ENCODE measurements at places on chromosomes 7 and 10.

GRCh38 chr10:48555310-48556042 is 49.4 kb downstream of the ARHGAP22 start:
- no peak for DNase-seq
- no peak overlapping the region for H3K27ac ChIP-seq
- no peaks in the 10 kb centered on the region for H3K36me3 ChIP-seq
- peaks cover 2% of the 10 kb centered on the region for H3K27me3 ChIP-seq
- H3K4me1 ChIP-seq: peaks cover 12% of the 10 kb centered on the region
- H3K4me3 ChIP-seq: no peak overlapping the region

DNA sequence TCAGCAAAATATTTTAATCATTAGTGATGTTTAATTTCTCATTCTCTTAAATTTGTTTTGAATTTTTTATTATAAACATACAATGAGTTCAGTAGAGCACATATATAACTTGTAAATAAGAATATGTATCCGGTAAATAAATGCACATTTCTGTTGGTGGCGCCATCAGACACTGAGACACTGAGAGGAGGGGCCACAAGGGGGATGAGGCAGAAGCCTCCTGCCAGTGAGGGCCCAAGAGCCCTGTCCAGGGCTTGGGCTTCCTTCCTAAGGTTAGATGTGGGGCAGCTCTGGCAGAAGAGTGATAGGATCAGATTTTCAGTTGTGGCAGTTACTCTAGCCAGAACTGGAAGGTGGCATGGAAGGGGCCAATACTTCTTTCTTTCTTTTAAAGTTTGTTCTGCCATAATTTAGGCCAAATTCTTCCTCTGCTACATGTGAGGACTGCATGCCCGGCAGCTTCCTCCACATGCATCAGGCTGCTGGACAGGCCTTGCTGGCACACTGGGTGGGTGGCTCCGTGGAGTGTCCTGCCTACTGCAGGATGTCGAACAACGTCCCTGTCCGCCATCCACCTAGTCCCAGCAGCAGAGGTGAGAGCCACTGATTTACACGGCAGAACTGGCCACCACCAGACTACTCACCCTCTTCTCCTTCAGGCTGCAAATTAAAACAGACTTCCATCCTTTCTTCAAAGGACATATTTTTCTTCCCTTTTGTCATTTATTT is 13.2 kb downstream of the PTPRN2 start:
- no peak for DNase-seq
- peaks cover 18% of the 10 kb centered on the region for H3K27me3 ChIP-seq
- H3K27ac ChIP-seq: no peak overlapping the region
- no peak overlapping the region for H3K4me3 ChIP-seq
- no peaks in the 10 kb centered on the region for H3K4me1 ChIP-seq

DNA sequence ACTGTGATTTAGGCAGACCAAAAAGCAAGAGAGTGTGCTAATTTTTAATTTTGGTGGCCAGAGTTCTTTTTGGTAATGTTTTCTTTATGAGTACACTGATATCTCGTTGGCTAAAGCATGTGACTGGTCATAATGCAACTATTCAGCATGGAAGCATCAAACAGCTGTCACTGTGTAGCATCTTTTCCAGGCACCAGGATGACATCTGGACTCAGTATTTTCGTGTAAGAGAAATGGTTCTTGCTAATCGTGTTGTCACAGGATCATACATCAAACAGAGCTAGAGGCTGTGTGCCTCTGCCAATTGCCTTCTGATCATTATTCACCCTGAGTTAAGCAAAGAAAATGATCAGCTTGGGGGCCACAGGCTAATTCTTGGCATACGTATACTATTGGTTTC is 118.9 kb downstream of the SND1 start:
- no peak overlapping the region for H3K4me3 ChIP-seq
- no peaks in the 10 kb centered on the region for H3K27me3 ChIP-seq
- peak; percentile 11 for DNase-seq
- H3K4me1 ChIP-seq: no peaks in the 10 kb centered on the region
- no peak overlapping the region for H3K27ac ChIP-seq
- H3K36me3 ChIP-seq: no peaks in the 10 kb centered on the region

DNA sequence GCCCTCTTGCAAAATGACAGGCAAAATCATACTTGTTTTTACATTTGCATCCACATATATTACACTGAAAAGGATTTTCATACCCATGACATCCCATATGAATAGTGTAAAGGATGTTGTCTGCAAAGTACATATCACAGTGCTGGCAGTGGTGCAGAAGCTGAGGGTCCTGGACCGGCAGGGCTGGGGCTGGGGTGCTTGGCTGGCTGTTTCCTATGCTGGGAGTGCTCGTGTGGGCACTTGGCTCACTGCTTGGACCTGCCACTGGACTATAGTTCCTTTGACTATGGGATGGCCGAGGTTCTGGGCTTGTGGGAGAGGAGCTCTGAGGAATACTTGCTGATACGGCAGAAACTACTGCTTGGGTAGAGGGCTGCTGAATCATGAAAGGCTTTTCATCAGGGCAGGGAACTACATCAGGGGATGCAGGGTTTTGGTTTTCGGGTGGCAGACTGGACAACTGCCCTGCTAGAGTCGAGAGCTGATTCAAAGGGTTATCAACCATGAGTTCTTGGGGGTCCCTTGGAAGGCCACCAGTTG is 13.7 kb downstream of the PSTK start:
- H3K4me1 ChIP-seq: no peaks in the 10 kb centered on the region
- peaks cover 30% of the 10 kb centered on the region for H3K36me3 ChIP-seq
- H3K4me3 ChIP-seq: no peak overlapping the region
- DNase-seq: no peak
- no peaks in the 10 kb centered on the region for H3K27me3 ChIP-seq

GRCh38 chr7:102845346-102845745 is 67.5 kb upstream of the LRRC17 start:
- no peak overlapping the region for H3K27ac ChIP-seq
- H3K4me3 ChIP-seq: no peak overlapping the region
- H3K4me1 ChIP-seq: peaks cover 3% of the 10 kb centered on the region
- no peak for DNase-seq

DNA sequence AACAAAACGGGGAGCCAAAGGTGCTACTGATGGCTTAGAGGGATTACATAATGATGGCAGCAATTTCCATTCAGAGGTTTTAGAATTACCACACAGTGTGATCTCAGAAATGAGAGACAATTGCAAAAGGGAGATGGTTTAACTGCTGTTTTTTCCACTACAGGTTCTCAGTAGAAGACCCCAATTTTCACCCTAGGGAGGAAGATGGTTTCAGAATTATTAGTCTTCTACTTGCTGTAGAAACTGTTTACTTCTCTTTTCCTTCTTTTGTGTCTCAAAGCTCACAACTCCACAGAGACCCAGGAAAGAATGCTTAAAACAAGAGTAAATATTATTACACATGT is 226.5 kb downstream of the INHBA start:
- no peaks in the 10 kb centered on the region for H3K27me3 ChIP-seq
- H3K36me3 ChIP-seq: no peaks in the 10 kb centered on the region
- no peak for DNase-seq
- H3K4me1 ChIP-seq: no peaks in the 10 kb centered on the region

DNA sequence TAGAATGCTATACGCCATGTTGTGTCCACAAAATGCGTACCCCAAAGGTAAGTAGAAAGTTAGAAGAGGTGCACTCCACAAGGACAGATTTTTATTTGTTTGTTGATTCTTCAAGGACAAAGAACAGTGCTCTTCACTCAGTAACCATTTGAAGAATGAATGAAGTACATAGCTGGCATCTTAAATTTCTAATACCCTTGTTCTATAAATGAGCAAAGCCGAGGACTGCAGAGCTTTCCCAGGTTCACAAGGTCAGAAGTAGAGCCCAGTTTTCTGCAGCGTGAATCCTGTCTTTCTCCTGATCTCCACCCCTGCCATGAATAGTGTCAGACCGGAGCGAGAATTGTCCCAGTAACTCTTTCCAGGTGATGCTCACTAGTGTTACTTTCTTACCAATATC is 9.5 kb downstream of the HECW1 start:
- no peak overlapping the region for H3K4me3 ChIP-seq
- H3K27me3 ChIP-seq: peaks cover 31% of the 10 kb centered on the region
- no peak overlapping the region for H3K27ac ChIP-seq
- no peak for DNase-seq
- H3K36me3 ChIP-seq: no peaks in the 10 kb centered on the region

GRCh38 chr7:2926896-2927405 is 82.8 kb upstream of the GNA12 start:
- H3K27ac ChIP-seq: no peak overlapping the region
- H3K36me3 ChIP-seq: no peaks in the 10 kb centered on the region
- peaks cover 63% of the 10 kb centered on the region for H3K27me3 ChIP-seq

GRCh38 chr7:6448943-6449543 is 1.3 kb upstream of the DAGLB start:
- H3K27ac ChIP-seq: no peak overlapping the region
- H3K4me3 ChIP-seq: no peak overlapping the region
- H3K27me3 ChIP-seq: no peaks in the 10 kb centered on the region
- peaks cover 14% of the 10 kb centered on the region for H3K36me3 ChIP-seq
- H3K4me1 ChIP-seq: peaks cover 11% of the 10 kb centered on the region

- H3K4me1 ChIP-seq: peaks cover 10% of the 10 kb centered on the region
- H3K27ac ChIP-seq: peak overlapping the region; percentile 79
- no peaks in the 10 kb centered on the region for H3K36me3 ChIP-seq
- H3K4me3 ChIP-seq: no peak overlapping the region
- DNase-seq: peak; percentile 91
- no peaks in the 10 kb centered on the region for H3K27me3 ChIP-seq
Measured at GRCh38 chr10:34058845-34059614, 724.6 kb upstream of the NRP1 start.

- H3K27ac ChIP-seq: peak overlapping the region; percentile 98
- H3K4me3 ChIP-seq: peak overlapping the region; percentile 99
- no peaks in the 10 kb centered on the region for H3K27me3 ChIP-seq
- DNase-seq: no peak
- peaks cover 47% of the 10 kb centered on the region for H3K4me1 ChIP-seq
Measured at GRCh38 chr10:72276013-72276387, 2.3 kb downstream of the DDIT4 start.

GRCh38 chr7:44367475-44368043 is 42.2 kb upstream of the CAMK2B start:
- no peak for DNase-seq
- peaks cover 6% of the 10 kb centered on the region for H3K27me3 ChIP-seq
- no peak overlapping the region for H3K4me3 ChIP-seq
- H3K4me1 ChIP-seq: no peaks in the 10 kb centered on the region

- no peaks in the 10 kb centered on the region for H3K36me3 ChIP-seq
- H3K4me1 ChIP-seq: no peaks in the 10 kb centered on the region
- no peaks in the 10 kb centered on the region for H3K27me3 ChIP-seq
- DNase-seq: no peak
- H3K4me3 ChIP-seq: no peak overlapping the region
- H3K27ac ChIP-seq: no peak overlapping the region
Measured at GRCh38 chr10:124204726-124205125, 111.3 kb upstream of the CHST15 start.

DNA sequence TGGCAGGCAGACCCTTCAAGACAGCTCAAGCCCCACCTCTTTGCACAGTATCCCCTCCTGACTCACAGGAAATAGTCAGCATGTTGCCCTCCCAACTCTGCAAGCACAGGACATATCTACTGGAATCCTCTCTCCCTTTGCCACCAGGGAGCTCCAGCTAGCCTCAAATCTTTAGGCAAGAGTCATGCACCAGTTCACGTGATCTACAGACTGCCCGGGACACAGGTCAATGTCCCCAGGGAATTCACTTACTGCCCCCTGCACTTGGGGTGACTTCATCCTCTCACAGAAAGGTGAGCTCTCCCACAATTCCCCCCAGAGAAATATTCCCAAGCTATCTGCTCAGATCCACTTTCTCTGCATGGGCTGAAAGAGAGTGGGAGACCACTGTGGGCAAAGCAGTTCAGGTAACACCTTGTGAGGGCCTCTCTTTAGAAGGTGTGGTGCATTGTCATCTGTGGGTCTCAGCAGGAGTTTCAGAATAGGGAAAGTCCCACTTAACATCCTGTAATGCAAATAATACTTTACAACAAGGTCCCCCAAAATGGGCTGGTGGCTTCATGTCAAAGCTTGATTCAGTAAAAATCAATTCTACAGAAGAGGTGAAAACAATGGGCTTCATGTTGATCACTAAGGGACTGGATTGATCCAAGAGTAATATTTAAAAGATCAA is 129.9 kb downstream of the NOC3L start:
- DNase-seq: no peak
- no peaks in the 10 kb centered on the region for H3K27me3 ChIP-seq
- peaks cover 38% of the 10 kb centered on the region for H3K36me3 ChIP-seq

DNA sequence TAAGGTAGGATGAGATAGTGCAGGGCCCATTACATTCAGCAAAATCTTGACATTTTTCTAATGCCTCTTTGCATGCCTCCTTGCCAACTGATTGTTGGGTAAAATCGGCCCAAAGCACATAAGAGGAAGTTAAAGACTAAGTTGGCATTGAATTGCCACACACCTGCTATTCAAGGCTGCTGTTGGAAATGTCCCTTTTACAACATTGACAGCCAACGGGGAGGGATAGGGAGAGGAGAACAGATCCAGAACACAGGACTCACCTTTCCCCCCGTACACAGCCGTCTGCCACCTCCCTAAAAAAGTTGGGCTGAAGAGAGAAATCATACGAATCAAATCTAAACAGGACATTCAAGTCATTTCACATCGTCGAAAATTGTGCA is 695 bp downstream of the FAM237B start:
- H3K4me1 ChIP-seq: peaks cover 6% of the 10 kb centered on the region
- H3K27me3 ChIP-seq: peaks cover 28% of the 10 kb centered on the region
- H3K27ac ChIP-seq: no peak overlapping the region
- no peaks in the 10 kb centered on the region for H3K36me3 ChIP-seq
- H3K4me3 ChIP-seq: no peak overlapping the region

DNA sequence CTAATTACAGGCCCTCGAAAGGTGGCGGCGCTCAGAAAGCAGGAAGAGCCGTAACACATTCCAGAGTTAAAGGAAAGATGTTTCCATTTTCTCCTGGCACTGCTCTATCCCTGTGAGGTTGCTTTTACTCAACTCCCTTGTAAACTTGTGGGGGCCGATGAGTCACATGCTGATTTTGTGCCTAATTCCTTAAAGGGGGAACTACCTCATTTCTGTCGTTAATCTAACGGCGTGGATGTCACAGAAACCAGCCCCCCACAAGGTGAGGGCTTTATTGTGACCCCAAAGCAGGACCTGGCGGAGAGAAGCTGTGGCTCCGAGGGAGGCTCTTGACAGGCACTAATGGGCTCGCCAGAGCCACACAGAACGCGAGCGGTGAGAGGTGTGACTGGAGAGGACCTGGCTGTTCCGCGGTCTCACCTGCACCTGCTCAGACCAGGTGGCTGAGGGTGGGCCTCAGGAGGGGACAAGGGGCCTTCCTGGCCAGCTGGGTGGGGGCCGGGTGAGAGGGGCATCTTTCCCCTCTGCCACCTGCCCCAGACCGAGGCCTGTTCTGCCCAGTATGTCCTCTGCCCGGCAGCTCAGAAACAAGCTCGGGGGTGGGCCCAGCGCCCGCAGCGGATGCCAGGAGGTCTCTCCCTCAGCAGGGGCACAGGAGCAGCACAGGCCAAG is 50.9 kb downstream of the CALML3 start:
- H3K4me3 ChIP-seq: no peak overlapping the region
- H3K4me1 ChIP-seq: peaks cover 32% of the 10 kb centered on the region

DNA sequence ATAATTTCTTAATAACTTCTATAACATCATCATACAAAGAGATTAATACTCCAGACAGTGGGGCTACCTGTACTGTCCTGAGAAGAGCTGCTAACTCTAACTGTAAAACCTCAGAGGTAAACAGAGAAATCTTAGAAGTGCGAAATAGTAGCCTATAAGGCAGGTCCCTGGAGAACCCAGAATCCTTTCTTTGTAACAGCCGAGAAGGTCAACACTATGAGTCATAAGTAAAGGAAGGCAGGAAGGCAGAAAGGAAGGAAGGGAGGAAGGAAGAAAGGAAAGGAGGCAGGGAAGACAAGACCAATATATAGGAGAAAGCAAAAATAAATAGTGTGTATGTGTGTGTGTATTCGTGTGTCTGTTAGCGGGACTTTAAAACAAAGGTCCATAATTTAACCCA is 540.6 kb downstream of the ZWINT start:
- H3K4me3 ChIP-seq: no peak overlapping the region
- H3K4me1 ChIP-seq: no peaks in the 10 kb centered on the region
- no peaks in the 10 kb centered on the region for H3K36me3 ChIP-seq
- H3K27ac ChIP-seq: no peak overlapping the region
- no peaks in the 10 kb centered on the region for H3K27me3 ChIP-seq
- DNase-seq: no peak

All from muscle of leg (tissue), 16 donors.